GF-D8 (cell line): ENCODE measurements at places on chromosomes 16 and 17.

GRCh38 chr16:49521734-49522325 is 148.2 kb downstream of the C16orf78 start:
- DNase-seq: no peak

GRCh38 chr17:47717979-47718621 is 14.9 kb upstream of the TBX21 start:
- DNase-seq: no peak

GRCh38 chr17:63405741-63406261 is 40.3 kb downstream of the CYB561 start:
- peak; percentile 41 for DNase-seq

GRCh38 chr16:77888871-77889270 is 100.5 kb downstream of the VAT1L start:
- DNase-seq: no peak

GRCh38 chr16:54275956-54276355 is 10.6 kb downstream of the IRX3 start:
- no peak for DNase-seq

GRCh38 chr17:21016826-21017225 is 26.0 kb downstream of the USP22 start:
- no peak for DNase-seq

GRCh38 chr17:18326039-18326438 is 10.9 kb downstream of the SMCR8 start:
- no peak for DNase-seq

GRCh38 chr16:22743401-22743800 is 70.6 kb upstream of the HS3ST2 start:
- no peak for DNase-seq
